Uterus (tissue), 4 donors: ENCODE measurements at places on chromosomes 7 and 10.

DNA sequence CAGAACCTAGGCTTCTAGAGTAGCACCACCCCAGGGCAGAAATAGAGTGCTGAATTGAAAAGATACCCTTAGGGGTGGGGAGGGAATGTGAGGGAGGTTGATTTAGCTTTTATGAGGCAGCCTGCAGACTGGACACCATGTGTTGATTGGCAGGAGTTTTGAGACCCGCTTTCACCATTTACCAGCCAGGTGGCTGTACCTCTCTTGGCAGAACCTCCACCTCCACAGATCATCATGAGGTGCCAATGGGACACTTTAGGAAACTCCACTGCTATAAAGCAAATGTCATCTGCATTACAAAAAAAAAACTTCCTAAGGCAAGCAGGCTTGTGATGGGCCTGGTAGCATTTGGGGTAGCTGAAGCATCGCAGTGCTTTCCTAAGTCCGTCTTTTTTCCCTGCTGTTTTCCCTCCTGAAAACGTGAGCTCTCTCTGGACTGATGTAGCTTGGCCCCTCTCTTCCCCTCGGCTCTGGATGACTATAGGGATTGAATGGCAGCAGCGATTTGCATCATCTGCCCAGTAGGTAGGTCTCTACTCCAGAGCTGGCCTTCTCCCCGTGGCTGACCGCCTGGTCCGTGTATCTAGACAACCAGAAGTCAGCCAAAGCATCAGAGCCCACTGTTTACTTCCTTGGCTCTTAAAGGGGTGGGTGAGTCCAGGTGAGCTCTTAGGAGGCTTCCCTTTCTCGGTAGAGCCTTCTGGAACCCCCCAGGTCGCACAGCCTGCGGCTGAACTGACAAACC is 1.3 kb downstream of the PCBD1 start:
- DNase-seq: no peak

DNA sequence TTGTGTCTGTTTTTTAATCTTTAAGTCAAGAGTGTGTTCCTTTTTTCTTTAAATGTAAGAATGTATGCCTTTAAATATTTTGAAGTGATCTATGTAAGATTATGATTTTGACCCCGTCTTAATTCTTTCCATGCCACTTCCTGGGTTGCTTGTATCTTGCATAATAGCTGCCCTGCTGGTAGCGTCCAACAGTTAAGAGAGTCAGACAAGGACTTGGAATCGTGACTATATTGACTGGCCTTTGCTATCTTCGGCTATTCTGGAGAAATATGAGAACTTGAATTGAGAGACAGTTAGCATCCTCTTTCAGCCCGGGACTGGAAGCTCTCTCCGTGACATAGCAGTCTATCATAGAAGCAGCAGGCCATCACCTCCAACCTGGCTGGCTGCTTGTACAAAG is 13.0 kb downstream of the NRP1 start:
- DNase-seq: no peak

DNA sequence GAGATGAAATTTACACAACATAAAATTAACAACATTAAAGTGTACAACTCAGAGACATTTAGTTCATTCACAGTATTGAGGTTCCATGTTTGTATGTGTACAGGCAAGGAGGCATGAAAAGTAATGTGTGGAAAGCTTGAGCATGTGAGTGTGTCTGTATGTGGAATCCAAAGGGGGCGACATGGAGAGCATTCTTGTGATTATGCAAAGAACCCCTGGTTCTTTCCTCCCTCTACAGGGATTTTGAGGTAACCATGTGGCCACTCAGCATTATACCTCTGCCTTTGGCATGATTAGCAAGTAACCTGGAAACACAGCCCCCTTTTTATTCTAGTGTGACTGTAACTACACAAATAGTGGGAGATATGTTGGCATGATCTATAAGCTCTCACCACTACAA is 21.0 kb downstream of the OR2F1 start:
- DNase-seq: no peak

DNA sequence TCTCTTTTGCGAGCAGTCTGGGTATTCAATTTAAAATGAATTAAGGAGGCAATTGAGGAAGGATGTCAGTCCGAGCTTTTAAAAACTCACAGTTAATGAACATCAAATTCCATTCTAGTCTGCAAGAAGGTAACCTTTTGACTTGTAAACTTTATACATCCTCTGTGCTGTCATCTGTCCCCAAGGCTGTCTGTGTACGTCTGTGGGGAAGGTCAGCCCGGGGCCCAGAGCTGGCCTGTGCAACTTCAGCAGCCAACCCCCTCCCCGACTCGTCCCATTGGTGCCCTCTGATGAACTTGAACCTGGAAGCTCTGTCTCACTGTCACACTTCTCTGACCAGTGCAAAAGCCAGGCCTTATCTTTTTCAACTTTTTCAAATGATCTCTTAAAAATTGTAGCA is 80.3 kb downstream of the CCDC3 start:
- DNase-seq: no peak

DNA sequence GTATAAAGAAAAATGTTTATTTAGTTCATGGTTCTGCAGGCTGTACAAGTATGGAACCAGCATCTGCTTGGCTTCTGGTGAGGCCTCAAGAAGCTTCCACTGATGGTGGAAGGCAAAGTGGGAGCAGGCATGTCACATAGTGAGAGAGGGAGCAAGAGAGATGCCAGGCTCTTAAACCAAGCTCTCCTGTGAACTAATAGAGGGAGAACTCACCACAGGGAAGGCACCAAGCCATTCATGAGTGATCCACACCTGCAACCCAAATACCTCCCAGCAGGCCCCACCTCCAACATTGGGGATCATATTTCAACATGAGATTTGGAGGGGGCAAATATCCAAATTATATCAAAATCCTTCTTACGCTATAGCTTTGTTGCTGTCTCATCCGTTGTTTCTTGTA is 113.1 kb downstream of the CPED1 start:
- DNase-seq: no peak

DNA sequence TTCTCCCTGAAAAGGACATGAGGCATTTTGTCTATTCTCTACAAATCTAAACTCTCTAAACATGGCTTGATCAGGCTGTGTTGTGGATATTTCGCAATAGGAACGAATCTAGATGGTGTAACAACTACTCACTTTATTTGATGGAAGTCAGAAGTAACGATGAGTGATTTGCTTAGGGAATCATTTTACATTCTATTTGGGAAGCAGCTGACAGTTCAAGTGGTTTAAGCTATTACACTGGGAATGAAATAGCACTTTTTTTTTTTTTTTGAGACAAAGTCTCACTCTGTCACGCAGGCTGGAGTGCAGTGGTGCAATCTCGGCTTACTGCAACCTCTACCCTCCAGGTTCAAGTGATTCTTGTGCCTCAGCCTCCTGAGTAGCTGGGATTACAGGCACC is 44.1 kb downstream of the NPY start:
- DNase-seq: no peak

- no peak for DNase-seq
Measured at GRCh38 chr10:60270426-60270825, 119.2 kb downstream of the ANK3 start.

DNA sequence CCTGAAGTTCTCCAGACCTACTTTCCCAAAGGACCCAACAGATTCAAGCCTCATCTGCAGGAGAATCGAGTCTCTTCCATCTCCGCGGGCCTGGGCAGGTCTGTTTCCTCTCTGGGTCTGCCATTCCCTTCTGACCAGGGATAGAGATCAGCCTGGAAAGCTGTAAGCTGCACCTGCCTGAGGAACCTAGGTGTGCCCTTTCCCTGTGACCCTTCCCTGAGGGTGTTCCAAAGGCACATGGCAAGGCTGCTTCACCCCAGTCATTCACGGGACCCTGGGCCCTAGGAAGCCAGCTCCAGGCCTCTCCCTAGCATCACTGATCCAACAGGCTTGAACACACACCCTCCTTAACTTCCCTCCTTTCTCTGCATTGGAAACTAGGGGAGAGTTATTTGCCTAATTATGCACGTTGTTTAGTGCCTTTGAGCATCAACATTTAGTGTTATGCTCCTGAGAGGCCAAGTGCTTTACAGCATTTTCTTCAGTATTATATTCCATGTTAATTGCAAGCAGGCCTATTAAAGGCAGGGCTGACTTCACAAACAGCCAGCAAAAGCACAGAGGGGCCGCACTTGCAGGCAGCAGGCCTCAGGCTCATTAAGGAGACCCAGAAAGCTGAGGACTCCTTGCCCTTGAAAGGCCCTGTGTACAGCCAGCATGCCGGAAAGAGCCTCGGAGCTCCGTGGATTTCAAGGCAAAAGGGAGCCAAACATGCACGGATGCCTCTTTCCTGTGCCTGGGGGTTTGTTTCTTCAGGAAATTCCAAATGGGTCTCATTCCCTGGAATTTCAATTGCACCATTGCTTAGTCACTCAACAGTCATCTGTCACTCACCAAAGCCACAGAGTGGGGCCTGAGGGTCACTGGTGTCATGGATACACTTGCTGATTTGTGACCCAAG is 91.0 kb upstream of the FAM20C start:
- DNase-seq: no peak

GRCh38 chr10:70440296-70441160 is 953 bp downstream of the NODAL start:
- DNase-seq: no peak

- DNase-seq: peak; percentile 45
Measured at GRCh38 chr7:70614237-70615045, 517.5 kb upstream of the GALNT17 start.

DNA sequence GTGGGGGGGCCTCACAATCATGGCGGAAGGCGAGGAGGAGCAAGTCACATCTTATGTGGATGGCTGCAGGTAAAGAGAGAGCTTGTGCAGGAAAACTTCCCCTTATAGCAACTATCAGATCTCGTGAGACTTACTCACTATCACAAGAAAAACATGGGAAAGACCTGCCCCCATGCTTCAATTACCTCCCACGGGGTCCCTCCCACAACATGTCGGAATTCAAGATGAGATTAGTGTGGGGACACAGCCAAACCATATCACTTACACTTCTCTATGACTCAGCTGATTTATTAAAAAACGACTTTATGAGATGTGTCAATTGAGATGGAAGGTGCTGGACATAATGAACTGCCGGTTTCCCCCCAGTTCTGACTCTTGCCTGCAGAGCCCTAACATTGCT is 23.8 kb upstream of the CHN2 start:
- no peak for DNase-seq

- DNase-seq: no peak
Measured at GRCh38 chr10:22420787-22421517, 75.7 kb downstream of the SPAG6 start.

GRCh38 chr7:7816816-7817536 is 98.6 kb upstream of the RPA3 start:
- no peak for DNase-seq

- DNase-seq: no peak
Measured at GRCh38 chr10:36771725-36772124, 353.7 kb upstream of the ANKRD30A start.

GRCh38 chr7:7157887-7158271 is 24.5 kb upstream of the C1GALT1 start:
- DNase-seq: no peak

GRCh38 chr10:18402853-18403252 is 248.5 kb downstream of the NSUN6 start:
- DNase-seq: no peak

DNA sequence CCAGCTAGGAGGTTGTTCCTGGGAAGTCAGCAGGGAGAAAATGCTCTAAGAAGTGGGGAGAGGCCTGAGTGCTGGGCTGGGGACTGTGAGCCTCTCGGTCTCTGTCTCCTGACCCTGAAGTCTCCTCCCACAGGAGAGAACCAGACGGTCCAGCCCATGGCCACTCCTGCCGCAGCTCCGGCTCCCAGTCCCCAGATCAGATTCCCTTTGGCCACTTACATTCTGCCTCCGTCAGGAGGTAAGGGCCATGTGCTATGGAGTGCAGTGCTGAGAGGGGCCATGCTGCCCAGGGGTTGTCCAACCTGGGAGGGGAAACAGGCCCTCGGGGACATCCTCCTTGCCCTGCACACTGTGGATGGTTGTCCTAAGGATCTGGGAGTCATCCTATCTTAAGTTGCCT is 21.3 kb upstream of the ZNF467 start:
- no peak for DNase-seq

DNA sequence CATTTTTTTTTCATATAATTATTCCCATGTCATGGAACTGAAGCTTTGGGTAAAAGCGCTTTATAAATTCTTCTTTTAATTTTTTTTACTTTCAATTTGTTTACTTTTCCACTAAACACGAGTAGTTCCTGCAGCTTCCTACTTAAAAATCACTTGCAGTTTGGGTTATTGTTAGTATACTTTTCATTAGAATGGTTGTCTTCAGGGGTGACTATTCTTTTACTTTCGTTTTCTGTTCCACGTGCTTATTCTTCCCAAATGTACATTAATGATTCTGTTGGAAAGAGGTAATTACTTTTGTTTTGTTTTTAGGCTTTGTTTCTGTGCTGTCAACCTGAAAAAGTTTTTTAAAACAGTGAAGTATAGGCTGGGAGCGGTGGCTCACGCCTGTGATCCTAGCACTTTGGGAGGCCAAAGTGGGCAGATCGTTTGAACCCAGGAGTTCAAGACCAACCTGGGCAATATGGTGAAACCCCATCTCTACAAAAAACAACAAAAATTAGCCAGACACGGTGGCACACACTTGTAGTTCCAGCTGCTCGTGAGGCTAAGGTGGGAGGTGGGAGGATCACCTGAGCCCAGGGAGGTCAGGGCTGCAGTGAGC is 5.2 kb upstream of the CFAP69 start:
- DNase-seq: no peak

GRCh38 chr7:116843378-116843777 is 19.0 kb upstream of the CAPZA2 start:
- DNase-seq: no peak

DNA sequence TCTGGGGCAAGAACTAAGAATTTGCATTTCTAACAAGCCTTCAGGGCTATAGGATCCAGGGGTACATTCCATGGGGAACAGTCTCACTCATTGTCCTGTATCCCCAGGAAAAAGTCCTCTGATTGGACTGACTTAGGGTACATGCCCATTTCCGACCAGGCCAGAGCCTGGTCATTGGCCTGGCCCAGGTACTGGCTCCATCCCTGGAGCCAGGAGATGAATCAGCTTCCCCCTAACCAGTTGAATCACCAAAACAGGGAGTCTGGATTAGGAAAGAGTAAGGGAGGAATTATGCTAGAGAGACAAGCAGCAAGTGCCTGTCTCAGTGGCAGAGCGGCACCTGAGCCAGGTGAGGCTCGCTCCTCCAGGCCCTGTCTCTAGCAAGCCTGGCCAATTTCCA is 137.5 kb downstream of the FGFR2 start:
- DNase-seq: no peak

DNA sequence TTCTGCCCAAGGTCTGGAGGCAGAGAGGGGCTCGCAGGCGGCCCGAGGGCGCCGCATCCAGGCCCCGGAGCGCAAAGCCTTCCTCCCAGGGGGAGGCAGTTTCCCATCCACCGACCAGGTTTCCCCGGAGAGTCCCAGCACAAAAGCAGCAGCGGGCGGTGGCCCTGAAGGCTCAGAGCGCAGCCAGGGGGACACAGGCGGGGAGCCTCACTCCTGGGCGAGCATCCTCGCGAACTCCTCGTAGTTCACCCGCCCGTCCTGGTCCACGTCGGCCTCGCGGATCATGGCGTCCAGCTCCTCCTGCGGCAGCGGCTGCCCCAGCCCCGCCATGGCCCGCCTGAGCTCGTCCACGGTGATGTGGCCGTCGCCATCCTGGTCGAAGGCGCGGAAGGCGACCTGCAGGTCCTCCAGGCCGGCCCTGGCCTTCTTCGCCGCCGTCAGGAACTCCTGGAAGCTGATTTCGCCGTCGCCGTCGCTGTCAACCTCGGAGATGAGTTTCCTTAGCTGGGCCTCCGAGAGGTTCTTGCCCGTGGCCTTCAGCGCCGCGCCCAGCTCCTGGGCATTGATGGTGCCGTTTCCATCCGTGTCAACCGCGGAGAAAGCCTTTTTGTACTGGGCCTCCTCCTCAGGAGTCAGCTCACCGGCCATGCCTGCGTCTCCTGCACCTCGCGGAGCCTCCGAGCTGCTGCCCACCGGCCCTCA is 428 bp downstream of the CALML5 start:
- DNase-seq: no peak

- DNase-seq: no peak
Measured at GRCh38 chr10:128744092-128744491, 617.9 kb upstream of the MKI67 start.
